ENCODE measurements at places on chromosomes 6 and 20. TPM values are rescaled to one million over a fixed set of nuclear protein-coding genes. Genes with fewer than 3 reads are reported as not detected.

Gene ENPP1
- total RNA-seq, result 1.4 TPM

Gene PTGIS
- 58.2 TPM for total RNA-seq

Gene GTSF1L
- total RNA-seq, result not detected

Gene TNFRSF6B
- 9.3 TPM for total RNA-seq

Gene LY6G6C
- total RNA-seq, result not detected

Gene GLP1R
- total RNA-seq, result not detected

Gene CLPSL1
- not detected for total RNA-seq

Gene LSM2
- total RNA-seq, result 40.0 TPM

Gene RWDD2A
- 3.2 TPM for total RNA-seq

Gene KCTD20
- total RNA-seq, result 41.1 TPM

Gene ATP6V1G2
- total RNA-seq, result 2.7 TPM

Gene RSPH4A
- 1.1 TPM for total RNA-seq

Gene GMDS
- total RNA-seq, result 9.9 TPM

Gene SLC17A3
- not detected for total RNA-seq

Gene NOTCH4
- total RNA-seq, result 0.70 TPM

Gene ATF6B
- 17.9 TPM for total RNA-seq

Gene CAGE1
- not detected for total RNA-seq

Gene C20orf96
- total RNA-seq, result 0.93 TPM

Gene BPI
- 0.12 TPM for total RNA-seq

Gene BPIFA1
- not detected for total RNA-seq

Gene ID1
- total RNA-seq, result 254 TPM

Gene TMEM200A
- total RNA-seq, result 2.6 TPM

Gene CST5
- not detected for total RNA-seq

Gene ENPP3
- not detected for total RNA-seq

Gene PLA2G7
- total RNA-seq, result not detected

Gene HLA-DMB
- total RNA-seq, result not detected

Gene RSPO3
- total RNA-seq, result 1.5 TPM

Gene SLC2A10
- total RNA-seq, result 43.6 TPM

Gene DDO
- total RNA-seq, result 1.3 TPM

Gene ZNF184
- total RNA-seq, result 3.2 TPM

Gene CDKAL1
- 5.0 TPM for total RNA-seq

Gene GPX5
- total RNA-seq, result not detected

Gene PKHD1
- total RNA-seq, result under 0.01 TPM

Gene KHDC1L
- not detected for total RNA-seq

Gene ANKRD66
- total RNA-seq, result not detected

Gene OR2B6
- total RNA-seq, result not detected

Gene FAM83B
- total RNA-seq, result not detected

Gene KIAA1755
- 1.4 TPM for total RNA-seq
